Dorsolateral prefrontal cortex (tissue), 122 donors: ENCODE measurements at places on chromosomes 2 and 18.

- no peak for DNase-seq
Observed at GRCh38 chr2:157257312-157258252, at the start of gene GALNT5. GALNT5 (plus strand) TSS chr2:157257705; CDS start chr2:157258083, 378 bp downstream.

- DNase-seq: no peak
Observed at GRCh38 chr18:7288544-7288943, 57.7 kb downstream of the LRRC30 start.

DNA sequence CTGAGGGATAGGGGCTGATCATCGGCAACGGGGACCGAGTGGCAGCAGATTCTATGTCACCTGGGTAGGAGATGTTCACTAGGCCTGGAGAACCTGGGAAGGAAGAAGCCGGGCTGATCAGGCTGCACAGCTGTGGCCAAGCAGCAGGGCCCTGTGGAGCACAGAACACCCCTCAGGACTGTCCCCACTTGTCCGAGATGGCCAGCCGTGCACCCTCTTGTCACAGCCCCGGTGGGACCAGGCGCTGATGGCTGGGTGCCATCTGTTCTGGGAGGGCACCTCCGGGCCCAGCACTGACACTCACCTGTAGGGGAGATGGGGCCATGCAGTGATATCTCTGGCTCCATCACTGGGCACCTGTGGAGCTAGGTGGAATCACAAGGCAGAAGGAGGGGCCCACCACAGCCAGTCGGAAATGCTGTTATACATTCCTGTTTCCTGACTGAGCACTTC, 217.9 kb upstream of the RAB6C start:
- DNase-seq: no peak

DNA sequence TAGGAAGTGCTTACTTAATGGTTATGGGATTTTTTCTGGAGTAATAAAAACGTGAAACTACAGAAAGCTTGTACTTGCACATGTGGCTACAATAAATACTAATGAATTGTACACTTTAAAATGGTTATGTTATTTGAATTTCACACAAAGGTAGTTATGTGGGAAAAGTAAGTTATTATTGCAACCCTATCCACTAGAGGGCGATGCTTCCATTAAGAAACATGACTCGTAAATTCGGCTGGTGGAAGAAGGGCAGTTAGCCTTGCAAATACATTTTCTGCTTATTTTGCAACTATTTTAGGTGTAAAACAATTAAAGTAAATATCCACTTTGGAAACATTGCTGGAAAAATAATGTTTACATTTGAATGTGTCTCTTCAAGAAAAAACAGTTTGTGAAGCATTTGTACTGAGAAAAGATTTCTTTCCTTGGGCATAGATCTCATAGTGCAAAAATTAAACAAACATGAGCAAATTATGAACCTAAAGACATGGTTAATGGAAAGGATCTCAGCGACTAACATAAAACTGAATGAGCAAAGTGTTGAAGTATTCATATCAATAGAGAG, 68.1 kb upstream of the CSRNP3 start:
- no peak for DNase-seq
